ENCODE measurements at places on chromosomes 13 and 19.

DNA sequence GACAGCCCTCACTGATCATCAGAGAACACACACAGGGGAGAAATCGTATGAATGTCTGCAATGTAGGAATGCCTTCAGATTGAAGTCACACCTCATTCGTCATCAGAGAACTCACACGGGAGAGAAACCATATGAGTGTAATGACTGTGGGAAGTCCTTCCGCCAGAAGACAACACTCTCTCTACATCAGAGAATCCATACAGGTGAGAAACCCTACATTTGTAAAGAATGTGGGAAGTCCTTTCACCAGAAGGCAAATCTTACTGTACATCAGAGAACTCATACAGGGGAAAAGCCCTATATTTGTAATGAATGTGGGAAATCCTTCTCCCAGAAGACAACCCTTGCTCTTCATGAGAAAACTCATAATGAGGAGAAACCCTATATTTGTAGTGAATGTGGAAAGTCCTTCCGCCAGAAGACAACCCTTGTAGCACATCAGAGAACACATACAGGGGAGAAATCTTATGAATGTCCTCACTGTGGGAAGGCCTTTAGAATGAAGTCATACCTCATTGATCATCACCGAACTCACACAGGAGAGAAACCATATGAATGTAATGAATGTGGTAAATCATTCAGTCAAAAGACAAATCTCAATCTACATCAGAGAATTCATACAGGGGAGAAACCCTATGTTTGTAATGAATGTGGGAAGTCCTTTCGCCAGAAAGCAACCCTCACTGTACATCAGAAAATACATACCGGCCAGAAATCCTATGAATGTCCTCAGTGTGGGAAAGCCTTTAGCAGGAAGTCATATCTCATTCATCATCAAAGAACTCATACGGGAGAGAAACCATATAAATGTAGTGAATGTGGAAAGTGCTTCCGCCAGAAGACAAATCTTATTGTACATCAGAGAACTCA is 32.5 kb downstream of the ZNF567 start:
- no peak for DNase-seq

DNA sequence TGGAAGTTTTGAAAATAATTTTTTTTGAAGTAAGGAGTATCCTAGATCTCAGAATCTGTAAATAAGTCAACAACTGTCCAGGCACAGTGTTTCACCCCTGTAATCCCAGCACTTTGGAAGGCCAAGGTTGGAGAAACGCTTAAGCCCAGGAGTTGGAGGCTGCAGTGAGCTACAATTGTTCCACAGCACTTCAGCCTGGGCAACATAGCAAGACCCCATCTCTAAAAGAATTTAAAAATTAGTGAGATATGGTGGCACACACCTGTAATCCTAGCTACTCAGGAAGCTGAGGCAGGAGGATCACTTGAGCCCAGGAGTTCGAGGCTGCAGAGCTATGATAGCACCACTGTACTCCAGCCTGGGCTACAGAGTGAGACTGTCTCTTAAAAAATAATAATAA is 87.2 kb upstream of the ZNF507 start:
- no peak for DNase-seq

DNA sequence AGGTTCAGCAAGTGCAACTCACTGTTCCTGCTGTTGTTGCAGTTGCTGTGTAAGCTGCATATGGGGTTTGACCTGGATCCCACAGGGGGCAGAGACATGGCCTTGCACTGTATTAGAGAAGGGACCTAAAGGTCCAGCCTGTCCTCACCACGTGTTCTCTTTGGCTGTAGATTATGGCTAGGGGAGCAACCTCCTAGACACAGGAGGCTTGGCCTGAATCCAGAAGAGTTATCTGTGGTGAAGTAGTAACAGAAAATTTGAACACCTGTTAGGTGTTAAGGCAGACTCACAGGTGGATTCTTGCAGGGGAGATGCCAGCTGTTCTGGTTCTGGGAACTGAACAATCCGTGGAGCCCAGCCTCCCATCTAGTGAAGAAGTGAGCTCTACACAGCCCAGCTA is 3.4 kb upstream of the CYP4F11 start:
- DNase-seq = no peak

GRCh38 chr13:91946498-91947070 is 548.2 kb downstream of the GPC5 start:
- DNase-seq = no peak

GRCh38 chr13:20128459-20128931 is 32.4 kb downstream of the GJA3 start:
- no peak for DNase-seq

GRCh38 chr13:51811046-51811445 is 7.1 kb upstream of the DHRS12 start:
- DNase-seq = no peak

- DNase-seq = no peak
Measured at GRCh38 chr13:40613914-40614313, 52.5 kb downstream of the FOXO1 start.

DNA sequence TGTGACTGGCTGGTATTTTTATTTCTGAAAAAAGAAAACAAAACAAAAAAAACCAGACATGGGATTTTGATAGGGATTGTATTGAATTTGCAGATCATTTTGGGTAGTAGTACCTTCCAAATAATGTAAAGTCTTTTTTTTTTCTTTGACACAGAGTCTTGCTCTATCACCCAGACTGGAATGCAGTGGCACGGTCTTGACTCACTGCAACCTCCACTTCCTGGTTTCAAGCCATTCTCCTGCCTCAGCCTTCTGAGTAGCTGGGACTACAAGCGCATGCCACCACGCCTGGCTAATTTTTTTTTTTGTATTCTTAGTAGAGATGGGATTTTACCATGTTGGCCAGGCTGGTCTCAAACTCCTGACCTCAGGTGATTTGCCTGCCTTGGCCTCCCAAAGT is 4.2 kb downstream of the ZNF101 start:
- no peak for DNase-seq

DNA sequence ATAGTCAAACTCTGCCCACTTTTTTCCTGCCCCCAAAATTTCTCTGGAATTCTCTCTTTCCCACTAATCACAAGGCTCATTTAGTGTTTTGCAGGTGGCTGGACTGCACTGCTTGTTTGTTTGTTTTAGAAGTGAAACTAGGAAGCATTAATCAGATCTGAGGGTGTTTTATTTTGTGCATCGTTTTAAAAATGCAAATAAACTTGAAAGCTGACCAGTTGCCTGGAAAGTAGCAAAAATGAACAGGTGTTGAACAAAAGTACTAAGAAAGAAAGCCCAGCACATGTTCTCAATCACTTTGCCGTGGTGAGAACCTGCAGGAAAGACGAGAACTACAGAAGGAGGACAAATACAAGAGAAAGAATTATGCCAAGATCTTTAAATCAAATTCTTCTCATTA is 365.5 kb downstream of the PCDH9 start:
- DNase-seq = no peak

DNA sequence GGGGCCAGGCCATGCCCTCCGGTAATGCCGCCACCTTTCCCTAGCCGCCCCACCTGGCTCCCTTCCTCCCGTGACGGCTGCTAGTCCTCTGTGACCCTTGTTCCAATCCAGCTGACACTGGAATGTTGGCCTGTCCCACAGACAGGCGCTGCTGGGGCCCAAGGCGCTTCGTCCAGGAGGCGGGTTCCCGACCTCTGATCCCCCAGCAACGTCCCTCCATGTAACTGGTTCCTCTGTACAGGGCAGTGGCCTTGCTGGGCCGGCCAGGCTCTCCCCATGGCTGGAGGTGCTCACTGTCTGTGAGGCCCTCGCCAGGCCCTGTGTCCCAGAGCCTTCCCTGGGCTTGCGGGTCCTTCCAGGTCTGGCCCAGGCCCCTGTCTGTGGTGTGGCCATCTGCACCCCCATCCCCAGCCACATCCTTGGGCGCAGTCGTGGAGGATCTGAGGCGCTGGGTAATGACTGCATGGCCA is 6.8 kb upstream of the GRIN3B start:
- DNase-seq = no peak

DNA sequence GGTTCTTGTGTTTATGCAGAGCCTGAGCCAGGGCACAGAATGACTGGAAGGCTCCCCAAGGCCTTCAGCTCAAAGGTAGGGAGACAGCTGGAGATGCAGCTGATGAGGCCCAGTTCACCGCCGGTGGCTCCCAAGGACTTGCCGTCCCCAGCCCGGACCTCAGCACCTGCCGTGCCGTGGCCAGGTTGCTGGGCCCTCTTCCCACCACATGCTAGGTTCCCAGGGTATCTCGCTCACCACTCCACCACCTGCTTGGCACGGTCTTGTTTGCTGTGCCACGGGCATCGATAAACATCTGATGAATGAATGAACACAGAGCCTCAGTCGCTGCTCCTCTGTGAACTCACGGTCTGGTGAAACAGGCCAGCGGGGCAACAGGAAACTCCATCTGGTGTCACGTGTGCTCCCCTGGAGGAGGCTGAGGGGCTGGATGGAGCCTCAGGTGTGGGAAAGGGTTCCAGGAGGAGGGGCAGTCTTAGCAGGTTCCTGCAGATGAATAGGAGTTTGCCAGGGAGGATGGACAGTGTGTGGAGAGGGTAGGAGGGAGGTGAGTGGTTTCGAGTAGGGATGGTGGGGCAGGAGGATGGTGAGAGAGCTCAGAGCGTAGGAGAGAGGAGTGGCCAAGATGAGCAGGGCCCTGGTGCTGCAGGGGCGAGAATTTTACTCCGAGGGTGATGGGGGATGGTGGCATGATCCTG is 3.6 kb upstream of the KLK14 start:
- DNase-seq = no peak

DNA sequence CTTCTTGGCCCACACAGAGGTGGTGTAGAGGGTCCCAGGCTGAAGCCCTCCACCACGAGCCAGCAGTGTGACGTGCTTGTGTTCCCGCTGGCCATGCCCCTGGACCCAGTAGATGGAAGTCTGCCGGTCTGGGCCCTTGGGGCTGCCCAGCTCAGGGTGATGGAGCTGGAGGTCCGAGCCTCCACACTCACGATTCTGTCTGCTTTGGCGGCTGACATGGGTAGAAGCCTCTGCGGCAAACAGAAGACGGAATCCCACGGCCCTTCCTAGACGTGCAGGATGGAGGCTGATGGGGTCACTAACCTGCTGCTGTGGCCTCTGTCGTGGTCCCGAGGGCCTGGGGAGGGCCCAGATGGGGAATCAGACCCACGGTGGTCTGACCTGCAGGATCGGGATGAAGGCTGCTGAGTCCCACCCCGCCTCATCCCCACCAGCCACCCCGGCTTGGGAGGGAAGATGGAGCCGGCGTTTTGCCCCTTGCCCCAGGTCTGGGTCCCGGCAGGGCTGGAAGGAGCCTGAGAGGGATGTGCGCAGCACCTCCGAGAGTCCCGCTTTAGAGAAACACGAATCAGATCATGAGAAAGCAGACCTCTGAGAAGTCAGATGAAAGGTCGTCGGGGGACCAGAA is 4.4 kb downstream of the TMEM86B start:
- DNase-seq = no peak

- DNase-seq = no peak
Measured at GRCh38 chr13:89602655-89603054, 1744.8 kb upstream of the MIR17HG start.

DNA sequence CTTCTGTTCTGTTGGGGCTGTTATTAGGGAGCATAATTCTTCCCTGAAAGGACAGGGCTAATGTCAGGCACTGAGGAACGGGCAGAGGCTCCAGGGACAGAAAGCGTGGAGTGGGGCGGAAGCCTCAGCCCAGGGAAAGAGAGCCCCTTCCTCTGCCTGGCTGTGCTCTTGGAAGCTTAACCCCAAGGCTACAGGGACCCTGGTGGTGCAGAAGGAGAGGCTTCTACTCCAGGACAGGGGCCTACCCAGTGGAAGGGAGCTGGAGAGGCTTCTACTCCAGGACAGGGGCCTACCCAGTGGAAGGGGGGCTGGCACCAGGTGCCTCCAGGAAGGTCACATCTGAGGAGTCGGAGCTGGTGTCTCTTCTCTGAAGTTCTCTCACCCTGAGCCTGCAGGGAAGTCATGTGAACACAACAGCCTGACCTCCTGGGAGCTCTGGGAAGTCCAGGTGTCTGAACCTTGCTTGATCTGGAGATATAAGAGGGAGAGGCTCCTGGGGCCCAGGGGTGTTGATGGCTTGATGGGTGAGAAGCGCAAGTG is 159.5 kb upstream of the SOX1 start:
- no peak for DNase-seq

DNA sequence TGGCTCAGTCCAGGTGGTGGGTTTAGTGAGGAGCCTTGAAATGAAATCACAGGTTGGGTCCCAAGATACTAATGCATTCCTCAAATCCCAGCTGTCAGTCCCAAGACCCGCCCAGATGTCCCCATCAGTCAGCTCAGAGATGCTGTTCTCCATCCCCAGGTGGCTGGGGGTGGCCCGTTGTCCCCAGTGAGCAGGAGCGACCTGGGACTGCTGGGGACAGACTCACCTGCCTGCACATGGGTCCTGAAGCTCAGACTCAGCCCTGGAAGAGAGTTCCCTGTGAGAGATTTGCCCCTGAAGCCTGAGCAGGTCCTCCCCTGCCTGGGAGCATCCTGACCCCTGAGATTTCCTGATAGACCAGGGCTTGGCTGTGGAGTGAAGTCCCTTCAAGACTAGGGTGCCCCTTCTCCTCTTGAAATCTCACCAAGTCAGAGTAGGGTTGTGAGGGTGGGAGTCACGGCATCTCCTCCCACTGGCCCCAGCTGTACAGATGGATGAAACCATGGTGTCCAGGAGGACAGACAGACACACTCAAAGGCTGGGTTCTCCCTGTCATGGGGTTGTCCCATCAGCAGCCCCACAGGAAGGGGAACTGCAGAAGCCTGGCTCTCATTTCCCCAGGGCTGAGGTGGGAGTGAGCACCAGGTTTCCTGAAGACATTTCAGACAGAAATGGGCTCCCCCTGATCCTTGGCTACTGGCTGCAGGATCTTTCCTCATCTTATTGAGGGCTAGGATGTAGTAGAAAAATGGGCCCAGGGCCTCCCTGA is 14.4 kb downstream of the LILRA5 start:
- DNase-seq = no peak

- no peak for DNase-seq
Measured at GRCh38 chr13:28320884-28321574, 173.9 kb downstream of the FLT1 start.

- DNase-seq = no peak
Measured at GRCh38 chr19:5314012-5314906, 26.4 kb downstream of the PTPRS start.

- no peak for DNase-seq
Measured at GRCh38 chr19:5152767-5153532, 184.0 kb downstream of the KDM4B start.

- DNase-seq = no peak
Measured at GRCh38 chr13:92950771-92951170, 275.8 kb upstream of the GPC6 start.

GRCh38 chr19:29741776-29742175 is 26.7 kb upstream of the C19orf12 start:
- no peak for DNase-seq

GRCh38 chr19:15282311-15282705 is 50.0 kb downstream of the BRD4 start:
- no peak for DNase-seq

DNA sequence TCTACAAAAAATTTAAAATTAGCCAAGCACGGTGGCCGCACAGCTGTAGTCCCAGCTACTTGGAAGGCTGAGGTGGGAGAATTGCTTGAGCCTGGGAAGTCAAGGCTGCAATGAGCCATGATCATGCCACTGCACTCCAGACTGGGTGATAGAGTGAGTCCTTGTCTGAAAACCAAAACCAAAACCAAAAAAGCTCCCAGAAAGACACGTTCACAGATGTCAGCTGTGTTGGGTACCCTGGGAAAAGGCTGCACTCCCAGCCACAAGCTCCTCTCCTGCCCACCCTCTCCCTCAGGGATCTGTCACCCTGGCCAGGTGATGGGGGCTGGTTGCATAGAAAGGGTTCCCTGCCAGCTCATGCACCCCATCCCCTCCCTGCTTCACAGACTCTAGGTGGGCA is 53.3 kb downstream of the RNF6 start:
- no peak for DNase-seq
